ENCODE measurements at places on chromosomes 11 and 22. TPM values are rescaled to one million over a fixed set of nuclear protein-coding genes. Genes with fewer than 3 reads are reported as not detected.

DNA sequence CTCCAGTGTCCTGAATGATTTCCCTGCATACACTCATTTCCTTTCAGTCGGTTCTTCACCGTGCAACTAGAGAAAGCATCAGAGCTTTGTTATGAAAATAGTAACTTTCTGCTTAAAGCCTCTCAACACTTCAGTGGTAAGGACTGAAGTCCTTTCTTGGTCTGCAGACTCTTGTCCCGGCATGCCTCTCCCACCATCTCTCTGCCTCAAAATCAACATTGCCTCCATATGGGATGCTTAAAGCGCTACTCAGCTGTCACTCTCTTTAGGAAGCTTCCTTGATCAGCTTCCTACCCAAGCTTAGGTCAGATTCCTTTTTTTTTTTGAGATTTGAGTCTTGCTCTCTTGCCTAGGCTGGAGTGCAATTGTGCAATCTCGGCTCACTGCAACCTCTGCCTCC, 36.7 kb downstream of the APLP2 start:
- no peaks in the 10 kb centered on the region for H3K36me3 ChIP-seq
- H3K4me3 ChIP-seq: no peak overlapping the region
- H3K4me1 ChIP-seq: no peaks in the 10 kb centered on the region
- H3K27me3 ChIP-seq: no peaks in the 10 kb centered on the region
- H3K27ac ChIP-seq: no peak overlapping the region
- no peak for DNase-seq

DNA sequence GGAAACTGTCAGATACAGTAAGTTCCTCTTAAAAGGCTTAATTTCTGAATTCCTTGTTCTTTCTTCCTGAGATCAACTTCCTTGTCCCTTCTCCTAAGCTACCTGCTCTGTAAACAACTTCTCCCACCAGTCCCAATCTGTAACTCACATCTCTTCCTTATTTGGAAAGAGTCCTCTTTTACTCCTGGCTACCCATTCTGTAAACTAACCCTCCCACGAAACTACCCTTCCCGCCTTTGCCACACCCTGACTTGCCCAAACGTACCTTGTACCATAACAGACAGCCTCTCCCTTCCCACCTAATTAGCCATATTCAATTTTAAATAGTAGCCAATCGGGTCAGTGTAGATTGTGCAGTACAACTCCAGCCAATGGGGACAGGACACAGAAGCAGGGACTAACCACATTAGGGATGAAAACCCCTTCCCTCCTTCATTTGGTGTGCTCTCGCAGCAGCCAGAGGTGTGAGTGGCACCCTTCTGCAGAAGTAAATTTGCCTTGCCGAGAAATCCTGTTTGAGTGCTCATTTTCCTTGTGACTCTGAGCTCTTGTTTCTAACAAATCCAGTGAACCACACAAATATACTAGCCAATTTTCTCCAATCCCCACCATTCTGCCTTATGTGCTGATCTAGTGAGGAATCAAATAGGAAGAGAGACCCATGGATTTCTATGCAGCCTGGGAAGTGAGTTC, 49.5 kb downstream of the ZNF280B start:
- H3K4me1 ChIP-seq: no peaks in the 10 kb centered on the region
- no peaks in the 10 kb centered on the region for H3K36me3 ChIP-seq
- H3K27me3 ChIP-seq: no peaks in the 10 kb centered on the region
- no peak overlapping the region for H3K4me3 ChIP-seq

GRCh38 chr11:99020352-99021225, at the start of gene CNTN5:
Gene CNTN5, plus strand, starts transcription at chr11:99020949.
- no peaks in the 10 kb centered on the region for H3K4me1 ChIP-seq
- H3K27ac ChIP-seq: no peak within 1 kb of the TSS
- DNase-seq: no peak
- no peaks in the 10 kb centered on the region for H3K36me3 ChIP-seq
- no peak within 1 kb of the TSS for H3K4me3 ChIP-seq

MFNG gene
- total RNA-seq: 105 TPM

DNA sequence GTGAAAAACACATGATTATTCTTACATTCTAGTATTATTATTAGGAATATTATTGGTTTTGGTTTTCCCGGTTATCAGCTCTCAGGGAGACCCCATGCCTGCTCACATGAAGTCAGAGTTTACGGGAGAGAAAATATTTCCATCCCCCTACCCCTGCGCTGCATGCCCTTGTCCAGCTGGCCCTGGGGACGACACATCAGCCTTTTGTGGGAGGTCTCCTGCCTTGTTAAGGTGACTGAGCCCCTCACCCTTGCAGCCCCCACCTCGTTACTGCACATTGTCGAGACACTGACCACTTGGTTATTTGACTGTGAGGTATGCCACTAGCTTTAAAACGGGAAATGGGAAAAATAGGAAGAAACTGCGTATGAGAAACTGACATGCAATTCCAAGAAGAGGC, 63.0 kb downstream of the PARVG start:
- H3K27me3 ChIP-seq: no peaks in the 10 kb centered on the region
- no peak overlapping the region for H3K27ac ChIP-seq
- H3K4me3 ChIP-seq: no peak overlapping the region
- no peak for DNase-seq
- no peaks in the 10 kb centered on the region for H3K4me1 ChIP-seq
- H3K36me3 ChIP-seq: no peaks in the 10 kb centered on the region

- H3K4me3 ChIP-seq: no peak overlapping the region
- peaks cover 19% of the 10 kb centered on the region for H3K4me1 ChIP-seq
- H3K27me3 ChIP-seq: no peaks in the 10 kb centered on the region
- peaks cover 24% of the 10 kb centered on the region for H3K36me3 ChIP-seq
These were observed 4.1 kb downstream of the PITPNM1 start for GRCh38 chr11:67500831-67501715.

- no peak overlapping the region for H3K4me3 ChIP-seq
- no peaks in the 10 kb centered on the region for H3K36me3 ChIP-seq
- H3K27me3 ChIP-seq: no peaks in the 10 kb centered on the region
- H3K4me1 ChIP-seq: no peaks in the 10 kb centered on the region
- DNase-seq: no peak
These were observed 163.7 kb upstream of the ZBED5 start for GRCh38 chr11:11021563-11021962.

GRCh38 chr11:120547811-120548681, 36.5 kb downstream of the GRIK4 start:
- no peak overlapping the region for H3K27ac ChIP-seq
- DNase-seq: no peak
- no peaks in the 10 kb centered on the region for H3K4me1 ChIP-seq
- H3K4me3 ChIP-seq: no peak overlapping the region

- H3K36me3 ChIP-seq: no peaks in the 10 kb centered on the region
- H3K27ac ChIP-seq: no peak overlapping the region
- no peak for DNase-seq
- H3K4me1 ChIP-seq: no peaks in the 10 kb centered on the region
- H3K27me3 ChIP-seq: no peaks in the 10 kb centered on the region
These were observed 175.5 kb upstream of the NCAM1 start for GRCh38 chr11:112785719-112786118.

GRCh38 chr11:121348220-121348875, 55.8 kb downstream of the SC5D start:
- H3K27ac ChIP-seq: no peak overlapping the region
- no peak overlapping the region for H3K4me3 ChIP-seq
- no peaks in the 10 kb centered on the region for H3K36me3 ChIP-seq
- H3K4me1 ChIP-seq: no peaks in the 10 kb centered on the region
- H3K27me3 ChIP-seq: no peaks in the 10 kb centered on the region

GRCh38 chr22:33070600-33070999, 12.4 kb upstream of the SYN3 start:
- no peaks in the 10 kb centered on the region for H3K4me1 ChIP-seq
- H3K36me3 ChIP-seq: no peaks in the 10 kb centered on the region
- no peak overlapping the region for H3K27ac ChIP-seq
- DNase-seq: no peak
- H3K27me3 ChIP-seq: no peaks in the 10 kb centered on the region
- H3K4me3 ChIP-seq: no peak overlapping the region

DNA sequence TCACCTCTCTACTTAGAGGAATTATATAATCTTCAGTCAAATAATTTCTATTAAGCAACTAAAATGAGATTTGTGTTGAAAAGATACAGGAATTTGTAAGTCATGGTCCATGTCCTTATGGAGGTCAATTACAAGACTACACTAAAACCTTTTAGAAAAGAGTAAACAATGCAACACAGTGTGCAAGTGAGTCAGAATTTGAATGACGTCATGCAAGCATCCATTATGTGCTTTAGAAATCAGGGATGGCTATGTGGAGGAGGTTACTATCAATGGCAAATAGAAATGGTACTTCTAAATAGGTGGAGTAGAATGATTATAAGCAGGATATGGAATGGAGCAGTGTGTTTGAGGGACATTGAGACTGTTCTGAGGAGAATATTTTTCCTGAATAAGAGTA, 16.6 kb downstream of the OR10D3 start:
- H3K4me3 ChIP-seq: no peak overlapping the region
- DNase-seq: no peak
- H3K36me3 ChIP-seq: no peaks in the 10 kb centered on the region
- H3K27me3 ChIP-seq: no peaks in the 10 kb centered on the region

MMP7 gene
- not detected for total RNA-seq

- no peak overlapping the region for H3K27ac ChIP-seq
- DNase-seq: no peak
- H3K27me3 ChIP-seq: no peaks in the 10 kb centered on the region
- no peaks in the 10 kb centered on the region for H3K4me1 ChIP-seq
- no peaks in the 10 kb centered on the region for H3K36me3 ChIP-seq
- no peak overlapping the region for H3K4me3 ChIP-seq
These were observed 116.9 kb upstream of the PAX6 start for GRCh38 chr11:31927982-31928381.

DNA sequence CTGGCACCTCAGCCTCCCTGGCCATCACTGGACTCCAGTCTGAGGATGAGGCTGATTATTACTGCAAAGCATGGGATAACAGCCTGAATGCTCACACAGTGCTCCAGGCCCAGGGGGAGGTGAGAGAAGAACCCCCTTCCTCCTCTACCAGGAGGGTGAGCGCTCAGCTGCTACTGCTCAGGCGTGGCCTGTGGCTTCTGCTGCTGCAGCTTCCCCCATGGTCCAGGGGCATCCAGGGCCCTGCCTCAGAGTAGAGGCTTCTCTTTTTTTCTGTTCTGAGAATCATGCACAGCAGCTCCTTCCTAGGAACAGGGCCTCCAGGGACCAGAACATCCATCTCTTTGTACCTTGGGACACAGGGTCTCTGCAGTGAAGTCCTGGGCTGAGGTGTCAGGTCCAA, 83.1 kb downstream of the VPREB1 start:
- H3K4me3 ChIP-seq: no peak overlapping the region
- no peaks in the 10 kb centered on the region for H3K4me1 ChIP-seq
- peaks cover 3% of the 10 kb centered on the region for H3K36me3 ChIP-seq
- no peak for DNase-seq
